ENCODE measurements at places on chromosomes 6 and 20. TPM values are rescaled to one million over a fixed set of nuclear protein-coding genes. Genes with fewer than 3 reads are reported as not detected.

The AMD1 gene
- 26.8 TPM for total RNA-seq

The PARD6B gene
- 15.2 TPM for total RNA-seq

The SYTL3 gene
- total RNA-seq = 3.1 TPM

The FOXS1 gene
- total RNA-seq = not detected

The ECT2L gene
- total RNA-seq = not detected

The SPATS1 gene
- total RNA-seq = not detected

The MLN gene
- not detected for total RNA-seq

The PXDC1 gene
- 1.2 TPM for total RNA-seq

The CASS4 gene
- total RNA-seq = 8.2 TPM

GRCh38 chr6:157272372-157272771, 50.9 kb downstream of the TMEM242 start:
- DNase-seq = no peak

DNA sequence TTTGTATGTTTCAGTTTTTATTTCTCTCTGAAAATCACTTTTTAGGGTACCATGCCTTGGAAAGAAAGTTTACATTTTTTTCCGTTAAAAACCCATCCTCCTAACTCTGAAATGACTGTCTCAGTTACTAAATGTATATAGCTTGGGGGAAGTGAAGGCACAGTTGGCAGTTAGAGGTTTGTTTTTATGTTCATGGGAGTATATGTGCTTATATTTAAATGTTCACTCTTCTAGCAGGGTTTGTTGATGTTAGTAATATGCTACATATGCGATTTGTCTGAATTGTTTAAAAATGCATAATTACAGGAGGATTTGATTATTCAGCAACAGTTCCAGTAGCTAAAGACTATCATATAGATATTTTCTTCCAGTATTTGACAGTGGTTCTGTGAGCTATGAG, 31.1 kb downstream of the CDKAL1 start:
- no peak for DNase-seq

GRCh38 chr20:47849006-47849405, 63.7 kb upstream of the SULF2 start:
- no peak for DNase-seq

- no peak for DNase-seq
Measured at GRCh38 chr6:170101281-170102035, 189.4 kb downstream of the DLL1 start.

DNA sequence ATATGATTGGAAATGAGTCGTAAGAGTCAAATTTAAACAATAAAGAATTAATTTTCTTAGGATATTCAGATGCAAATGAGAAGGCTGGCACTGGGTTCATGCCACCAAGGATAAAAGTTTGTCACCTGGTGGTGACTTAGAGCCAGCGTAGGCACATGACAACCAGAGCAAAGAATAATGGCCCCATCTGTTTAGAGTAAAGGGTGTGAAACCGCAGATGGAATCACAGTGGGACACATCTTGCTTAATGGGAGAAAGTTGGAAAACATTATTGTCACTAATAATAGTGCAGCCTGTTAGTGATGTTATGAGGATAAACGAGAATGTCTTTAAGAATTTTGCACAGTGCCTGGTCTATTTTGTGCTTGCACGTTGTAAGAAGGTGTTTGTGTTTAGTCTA, 727.8 kb downstream of the QKI start:
- DNase-seq = no peak

GRCh38 chr20:62927128-62927705, 912 bp upstream of the DIDO1 start:
- no peak for DNase-seq

GRCh38 chr6:56524891-56525703, 117.6 kb downstream of the DST start:
- peak; percentile 84 for DNase-seq

GRCh38 chr6:132446141-132446854, 45.0 kb upstream of the MOXD1 start:
- no peak for DNase-seq

DNA sequence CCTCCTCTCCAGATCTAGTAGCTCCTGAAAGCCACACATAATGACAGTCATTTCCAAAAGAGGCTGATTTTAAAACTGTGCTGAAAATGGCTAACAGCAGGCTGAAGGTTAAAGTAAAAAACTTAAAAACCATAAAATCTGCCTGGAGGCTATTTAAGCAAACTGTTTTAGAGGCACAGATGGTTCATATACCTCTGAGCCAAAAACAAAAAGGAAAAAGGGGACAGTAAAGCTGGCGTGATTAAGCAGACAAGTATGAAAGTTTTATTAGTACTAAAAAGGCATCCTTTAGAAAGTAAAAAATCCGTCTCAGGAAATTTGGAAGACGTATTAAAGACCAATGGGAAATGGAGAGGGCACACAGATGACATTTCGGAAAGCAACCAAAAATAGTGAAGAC, 55.8 kb downstream of the SOBP start:
- DNase-seq = no peak

DNA sequence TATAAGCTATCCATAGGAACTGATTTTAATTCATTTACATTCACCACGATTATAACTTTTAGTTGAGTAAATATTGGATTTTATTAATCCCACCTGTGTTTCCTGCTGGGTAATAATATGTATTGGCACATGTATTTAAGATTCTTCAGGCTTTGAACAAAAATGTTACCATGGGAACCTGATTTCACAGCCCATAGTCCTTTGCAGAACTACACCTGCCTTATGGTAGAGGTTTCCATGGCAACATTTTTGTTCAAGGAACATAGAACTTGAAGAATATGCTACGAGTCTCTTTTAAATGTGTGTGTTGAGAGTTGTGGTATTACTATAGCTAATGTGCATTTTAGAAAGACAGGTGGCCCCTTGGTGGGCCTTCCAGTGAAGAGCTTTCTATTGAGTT, 317.4 kb downstream of the SAMD5 start:
- no peak for DNase-seq

DNA sequence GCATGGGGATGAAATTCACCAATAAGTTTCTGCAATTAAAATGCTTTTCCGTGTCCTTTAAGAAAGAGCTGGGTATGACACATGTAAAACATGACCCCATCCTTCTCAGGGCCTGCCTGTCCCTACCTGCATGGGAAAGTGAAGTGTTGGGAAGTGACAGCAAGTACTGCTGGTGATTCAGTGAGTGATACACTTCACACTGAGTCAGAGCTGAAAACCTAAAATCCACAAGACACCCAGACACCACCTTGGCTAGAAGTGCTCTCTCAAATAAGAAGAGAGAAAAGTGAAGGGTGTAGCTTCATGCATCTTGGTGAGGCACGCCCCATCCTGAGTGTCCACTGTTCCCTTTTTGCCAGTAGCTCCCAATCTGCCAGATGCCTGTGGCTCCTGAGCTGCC, 3.3 kb downstream of the RAB22A start:
- DNase-seq = no peak

DNA sequence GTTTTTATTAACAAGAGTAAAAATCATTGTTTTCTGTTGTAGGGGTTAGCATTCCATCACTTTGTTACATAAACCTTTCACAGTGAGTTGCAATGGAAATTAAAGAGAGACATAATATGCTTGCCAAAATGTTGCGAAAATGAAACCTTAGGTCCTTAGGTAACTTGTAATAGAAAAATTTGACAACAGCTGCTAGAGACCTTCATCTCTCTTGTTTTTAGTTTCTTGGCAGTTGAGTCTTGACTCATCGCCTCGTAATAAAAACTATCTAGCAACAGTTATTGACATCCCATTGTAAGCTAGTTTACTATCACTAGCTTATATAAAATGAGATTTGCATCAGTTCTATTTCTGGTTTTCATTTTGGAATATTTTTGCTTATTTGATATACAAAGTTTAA, 179.0 kb upstream of the MMS22L start:
- DNase-seq = no peak

- no peak for DNase-seq
Measured at GRCh38 chr6:53464927-53465460, 79.9 kb downstream of the GCLC start.

DNA sequence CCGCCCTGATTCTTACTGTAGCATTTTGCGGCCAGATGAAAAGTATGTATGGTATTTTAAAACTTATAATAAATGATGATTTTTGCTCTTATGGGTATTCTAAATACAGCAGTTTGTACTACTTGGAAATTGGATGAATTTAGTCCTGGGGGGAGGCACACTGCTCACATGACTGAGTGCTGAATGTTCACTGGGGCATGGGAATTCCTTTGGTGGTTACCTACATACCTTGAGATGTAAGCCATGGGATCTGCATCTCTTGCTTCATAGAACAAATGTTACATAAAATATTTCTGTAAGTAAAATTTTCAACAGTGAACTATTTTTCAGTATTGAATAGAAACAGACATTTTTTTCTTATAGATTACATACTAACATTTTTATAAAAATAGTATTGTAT, 71.1 kb downstream of the FIG4 start:
- DNase-seq = no peak

DNA sequence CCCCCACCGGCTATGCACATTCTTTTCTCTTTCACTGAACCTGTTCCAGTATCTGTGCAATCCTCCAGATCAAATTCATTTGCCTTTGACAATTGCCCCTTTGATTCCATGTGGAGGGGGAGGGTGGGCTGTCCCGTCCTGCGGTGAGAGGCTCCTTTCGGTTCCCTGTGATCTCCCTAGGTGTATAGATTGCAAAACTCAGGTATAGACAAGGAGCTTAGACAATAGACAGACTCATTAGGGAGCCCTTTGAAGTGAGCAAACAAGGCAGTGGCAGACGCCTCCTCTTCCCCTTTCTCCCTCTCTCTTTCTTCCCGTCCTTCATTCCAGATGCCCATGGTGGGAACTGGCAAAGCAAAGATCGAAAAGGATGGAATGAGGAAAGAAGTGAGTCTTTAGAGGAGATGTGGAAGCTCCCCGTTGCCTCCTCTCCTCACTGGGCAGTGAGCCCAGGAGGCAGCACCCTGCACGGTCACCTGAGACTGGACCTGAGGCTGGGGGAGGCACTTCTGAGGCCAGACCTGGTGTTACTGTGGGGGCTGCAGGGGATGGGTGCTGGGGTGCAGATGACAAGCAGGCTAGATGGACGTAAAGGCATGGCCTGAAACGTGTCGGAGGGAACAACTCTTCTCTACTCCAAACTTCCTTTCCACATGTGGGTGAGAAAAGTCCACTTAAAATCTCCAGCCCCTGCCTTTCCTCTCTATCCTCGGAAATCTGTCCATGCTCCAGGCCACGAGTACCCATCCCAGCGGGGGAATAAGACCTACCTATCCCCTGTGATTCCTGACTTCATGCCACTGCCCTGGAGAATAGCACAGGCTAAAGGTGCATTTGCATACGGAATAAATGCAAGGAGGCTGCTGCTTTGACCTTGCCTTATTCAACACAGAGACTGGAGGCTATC, 256.6 kb upstream of the FOXQ1 start:
- no peak for DNase-seq

GRCh38 chr6:56172144-56172543, 75.2 kb downstream of the COL21A1 start:
- DNase-seq = no peak

All from stomach (tissue), 19 donors.